NCI-H2107 (cell line): ENCODE measurements at places on chromosomes 7 and 10.

- DNase-seq = no peak
These were observed 31.3 kb downstream of the DNAJC9 start for GRCh38 chr10:73215749-73216148.

GRCh38 chr7:17427924-17428323 lies 129.5 kb downstream of the AHR start:
- DNase-seq = no peak

DNA sequence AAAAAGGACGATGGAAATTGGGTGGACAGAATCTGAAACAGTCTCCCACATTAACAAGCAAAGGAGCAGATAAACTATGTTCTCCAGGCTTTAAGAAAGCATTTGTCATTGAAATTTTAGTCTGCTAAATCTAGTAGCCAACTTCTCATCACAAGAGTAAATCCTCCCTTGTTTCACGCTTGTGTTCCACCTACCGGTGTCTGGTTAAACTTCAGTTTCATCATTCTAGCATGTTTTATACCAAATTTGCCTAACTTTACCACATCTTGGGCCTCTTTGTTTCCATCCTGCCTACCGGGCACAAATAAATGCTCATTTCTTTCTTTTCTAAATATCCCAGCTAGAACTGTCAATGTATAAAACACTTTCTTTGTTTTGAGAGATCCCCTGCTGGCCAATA lies 5.8 kb downstream of the LIPA start:
- DNase-seq = no peak

- DNase-seq = no peak
These were observed 98.4 kb upstream of the HABP2 start for GRCh38 chr10:113454341-113455061.

DNA sequence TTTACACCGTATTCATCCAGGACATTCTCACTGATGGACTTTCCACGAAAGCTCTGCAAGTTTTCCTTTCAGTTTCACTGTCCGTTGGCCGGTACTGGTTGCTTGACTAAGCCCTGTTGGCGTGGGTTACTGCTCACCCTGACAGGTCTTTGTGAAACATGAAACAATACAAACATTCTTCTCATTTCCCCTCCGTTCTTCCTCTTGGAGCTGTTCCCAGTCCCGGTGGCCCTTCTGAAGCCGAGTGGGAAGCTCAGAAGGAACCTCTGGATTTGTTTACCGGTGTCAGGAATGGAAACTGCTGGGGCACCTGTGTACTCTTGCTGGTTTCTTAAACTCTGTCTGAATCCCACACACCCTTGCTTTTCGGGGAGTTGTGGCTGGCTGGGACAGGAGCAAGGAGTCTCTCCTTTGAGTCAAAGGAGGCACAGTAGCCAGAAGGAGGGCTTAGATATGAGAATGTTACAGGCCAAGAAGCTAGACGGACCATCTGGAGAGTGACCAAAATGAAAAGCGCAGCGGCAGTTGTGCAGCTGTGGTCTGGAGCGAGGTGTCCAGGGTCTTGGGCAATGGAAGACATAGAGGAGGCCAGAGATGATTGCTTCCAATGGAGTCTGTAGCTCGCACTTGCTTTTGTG lies 45.7 kb downstream of the LYZL2 start:
- DNase-seq = no peak

DNA sequence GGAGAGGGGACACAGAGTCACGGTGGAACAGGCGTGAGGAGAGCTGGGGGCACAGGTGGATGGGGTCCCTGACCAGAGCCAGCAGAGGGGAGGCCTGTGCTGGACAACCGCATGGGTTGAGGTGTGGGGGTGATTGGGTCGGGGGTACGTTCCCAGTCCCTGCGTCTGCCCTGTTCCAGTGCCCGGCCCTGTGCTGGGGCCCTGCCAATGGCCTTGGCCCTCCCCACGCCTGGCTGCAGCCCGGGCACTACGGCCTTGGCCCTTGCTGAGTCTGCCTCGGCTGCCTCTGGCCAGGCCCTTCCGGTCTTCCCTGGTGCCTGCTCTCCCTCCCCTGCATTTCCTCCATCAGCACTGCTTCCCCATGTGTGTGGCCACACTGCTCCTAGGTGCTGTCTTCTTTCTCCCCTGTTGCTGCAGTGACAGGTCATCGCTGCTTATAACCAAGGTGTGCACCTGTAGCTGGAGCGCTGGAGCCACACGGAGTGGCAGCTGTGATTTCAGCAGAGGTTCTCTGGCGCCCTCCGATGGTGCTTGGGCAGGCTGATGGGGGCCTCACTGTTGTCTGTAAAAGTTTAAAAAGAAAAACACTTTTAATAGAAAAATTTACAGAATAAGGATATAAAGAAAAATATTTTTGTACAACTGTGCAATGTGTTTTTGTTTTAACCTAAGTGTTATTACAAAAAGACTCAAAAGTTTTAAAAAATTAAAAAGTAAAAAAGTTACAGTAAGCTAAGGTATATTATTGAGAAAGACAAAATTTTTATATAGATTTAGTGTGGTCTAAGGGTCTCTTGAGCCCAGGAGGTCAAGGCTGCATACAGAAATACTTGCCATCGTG lies 45.2 kb upstream of the BHLHA15 start:
- DNase-seq = peak; percentile 59

DNA sequence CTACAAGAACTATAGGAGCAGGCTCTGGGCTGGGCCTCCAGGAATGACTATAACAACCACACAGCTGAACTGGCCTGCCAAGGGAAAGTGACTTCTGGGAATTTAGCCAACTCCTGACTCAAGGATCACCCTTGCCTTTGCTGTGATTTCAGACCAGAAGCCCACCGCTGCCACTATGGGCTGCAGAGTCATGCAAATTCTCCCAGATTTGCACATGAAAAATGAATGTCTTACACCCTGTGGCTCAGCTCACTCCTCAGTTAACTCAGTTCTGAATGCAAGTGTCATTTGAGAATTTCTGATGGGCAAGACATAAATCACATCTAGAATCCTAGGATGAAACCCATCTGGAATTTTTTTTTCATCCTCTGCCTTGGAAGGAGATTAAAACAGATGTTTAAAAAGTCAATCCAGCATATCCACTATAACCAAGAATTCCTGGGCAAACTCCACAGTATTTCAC lies 186.5 kb upstream of the BET1 start:
- no peak for DNase-seq

- no peak for DNase-seq
These were observed 35.3 kb upstream of the ZNF92 start for GRCh38 chr7:65338346-65338745.
